ENCODE measurements at places on chromosomes 16 and 17.
A peak's percentile ranks its signal among the peaks of the same experiment; 100 is the strongest.

GRCh38 chr17:77286641-77287431 lies 146.1 kb downstream of the SEC14L1 start:
- DNase-seq: no peak

GRCh38 chr17:57920916-57921703 lies 34.1 kb downstream of the CUEDC1 start:
- DNase-seq: no peak

DNA sequence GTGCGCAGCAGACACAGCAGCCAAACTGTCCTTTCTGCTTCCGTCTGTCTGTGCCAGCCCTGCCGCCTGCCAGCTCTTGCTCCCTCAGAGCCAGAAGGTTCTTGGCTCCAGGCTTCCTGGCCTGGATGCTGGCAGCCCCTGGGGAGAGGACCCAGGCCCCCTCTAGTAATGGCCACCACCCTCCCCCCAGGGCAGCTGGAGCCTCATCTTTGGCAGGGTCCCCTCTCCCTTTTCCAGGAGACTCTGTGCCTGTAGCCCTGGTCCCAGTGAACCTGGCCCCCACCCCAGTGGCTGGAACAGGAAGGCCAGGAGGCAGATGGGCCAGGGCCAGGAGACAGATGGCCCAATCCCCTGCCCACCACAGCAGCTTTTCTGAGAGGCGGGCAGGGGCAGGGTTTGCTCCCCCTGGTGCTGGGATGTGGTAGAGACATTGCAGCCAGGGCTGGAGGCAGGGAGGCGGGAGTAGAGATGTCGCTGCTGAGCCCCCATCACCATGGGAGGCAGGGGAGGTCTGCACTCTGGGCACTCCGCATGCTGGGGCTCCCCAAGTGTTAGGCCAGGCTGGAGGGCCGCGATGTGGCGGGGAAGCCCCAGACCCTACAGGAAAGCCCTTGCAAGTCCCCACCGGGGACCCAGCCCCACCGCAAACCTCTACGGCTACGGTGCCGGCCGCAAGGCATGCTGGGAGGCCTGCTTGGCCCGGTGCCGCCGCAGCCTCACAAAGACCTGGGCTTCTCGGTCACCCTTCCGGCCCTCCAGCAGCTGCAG lies 16.7 kb downstream of the UNC13D start:
- peak; percentile 86 for DNase-seq

- DNase-seq: no peak
Observed at GRCh38 chr16:34050787-34051320, 591.4 kb downstream of the TP53TG3F start.

GRCh38 chr16:55651841-55652824 lies 3.7 kb upstream of the SLC6A2 start:
- DNase-seq: no peak

GRCh38 chr16:83579436-83579835 lies 228.3 kb upstream of the HSBP1 start:
- no peak for DNase-seq

DNA sequence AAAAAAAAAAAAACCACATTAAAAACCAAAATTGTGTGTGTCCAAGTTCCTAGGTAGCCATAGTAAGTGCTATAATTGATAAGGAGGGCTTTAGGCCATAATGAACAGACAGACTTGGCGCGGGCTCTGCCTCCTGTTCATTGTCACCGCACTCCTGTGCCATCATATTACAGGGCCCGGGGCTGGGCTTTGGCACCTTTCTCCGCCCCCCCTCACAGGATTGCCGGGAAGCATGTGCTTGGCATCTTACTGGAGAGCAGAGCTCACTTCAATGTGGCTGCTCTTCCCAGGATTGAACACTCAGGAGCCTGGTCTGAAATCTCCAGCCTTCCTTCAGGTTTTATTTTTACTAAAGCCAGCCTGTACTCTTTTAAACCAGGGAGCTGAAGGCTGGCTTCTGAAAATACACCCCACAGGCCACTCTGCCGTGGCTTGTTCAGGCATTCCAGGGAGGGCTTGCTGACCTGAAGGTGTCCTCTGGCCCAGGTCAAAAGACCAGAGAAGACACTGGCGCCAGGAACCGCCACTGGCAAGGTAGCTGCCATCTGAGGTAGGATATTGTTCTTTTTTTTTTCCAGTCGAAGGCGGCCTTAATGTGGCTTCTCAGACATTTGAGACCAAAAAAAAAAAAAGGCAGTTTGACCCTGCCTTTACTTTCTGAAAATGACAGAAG lies 39.3 kb downstream of the DHRS7B start:
- DNase-seq: no peak

- no peak for DNase-seq
Observed at GRCh38 chr16:2776500-2777139, 460 bp downstream of the ELOB start.

- no peak for DNase-seq
Observed at GRCh38 chr17:41937970-41938954, 7.8 kb downstream of the ODAD4 start.

DNA sequence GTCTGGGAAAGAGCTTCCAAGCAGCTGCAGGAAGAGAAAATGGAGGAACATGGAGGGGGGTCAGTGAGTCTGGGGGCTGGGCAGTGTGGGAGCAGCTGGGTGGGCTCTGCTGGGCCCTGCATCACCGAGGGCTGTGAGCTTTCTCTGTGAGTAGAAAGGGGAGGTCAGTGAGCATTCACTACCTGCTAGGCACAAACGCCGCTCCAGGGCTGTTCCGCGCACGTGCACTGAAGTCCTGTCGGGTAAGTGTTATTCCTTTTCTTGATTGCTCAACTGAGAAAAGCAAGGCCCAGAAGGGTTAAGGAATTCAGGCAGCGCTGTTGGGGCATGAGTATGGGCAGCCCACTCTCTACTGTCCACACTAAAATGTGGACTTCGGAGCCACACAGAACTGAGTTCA lies 4.7 kb downstream of the CACNG5 start:
- no peak for DNase-seq

DNA sequence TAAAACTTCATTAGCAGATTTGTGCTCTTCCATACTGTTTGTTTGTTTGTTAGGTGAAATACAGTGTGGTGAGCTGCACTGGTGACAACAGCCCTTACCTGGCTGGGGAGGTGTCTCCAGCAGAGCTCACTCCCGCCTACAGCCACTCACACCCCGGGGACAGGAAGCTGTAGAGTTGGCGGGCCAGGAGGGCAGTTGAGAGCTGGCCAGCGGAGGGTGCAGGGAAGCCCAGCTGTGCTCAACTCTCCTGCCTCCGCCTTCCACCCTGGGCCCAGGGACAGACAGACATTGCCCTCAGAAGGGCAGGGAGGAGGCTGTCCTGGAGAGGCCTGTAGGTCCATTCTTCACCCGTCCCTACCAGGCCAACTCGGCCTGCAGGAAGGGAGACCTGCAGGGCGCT lies 48.6 kb upstream of the PVALEF start:
- DNase-seq: no peak

DNA sequence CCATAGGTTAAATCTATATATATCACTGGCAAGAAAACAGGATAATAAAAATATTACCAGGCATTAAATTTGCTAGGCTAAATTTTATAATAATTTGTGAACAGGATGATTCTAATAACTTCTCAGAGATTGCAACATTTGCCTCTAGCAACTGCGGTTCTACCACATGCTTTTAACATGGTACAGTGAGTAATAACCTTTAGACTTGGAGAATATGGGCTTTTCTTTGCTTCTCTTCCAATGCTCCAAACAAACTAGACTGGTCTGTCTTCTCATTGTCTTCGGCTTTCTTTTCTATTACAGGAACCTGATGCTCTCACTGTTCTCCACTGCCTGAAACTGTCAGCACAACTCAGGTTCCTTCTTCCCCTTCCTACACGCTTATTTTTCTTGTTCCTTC lies 80.6 kb downstream of the CA4 start:
- no peak for DNase-seq

GRCh38 chr17:50721194-50722010 lies 2.0 kb downstream of the LUC7L3 start:
- no peak for DNase-seq

GRCh38 chr17:42221886-42222745 lies 27.8 kb upstream of the GHDC start:
- peak; percentile 67 for DNase-seq

DNA sequence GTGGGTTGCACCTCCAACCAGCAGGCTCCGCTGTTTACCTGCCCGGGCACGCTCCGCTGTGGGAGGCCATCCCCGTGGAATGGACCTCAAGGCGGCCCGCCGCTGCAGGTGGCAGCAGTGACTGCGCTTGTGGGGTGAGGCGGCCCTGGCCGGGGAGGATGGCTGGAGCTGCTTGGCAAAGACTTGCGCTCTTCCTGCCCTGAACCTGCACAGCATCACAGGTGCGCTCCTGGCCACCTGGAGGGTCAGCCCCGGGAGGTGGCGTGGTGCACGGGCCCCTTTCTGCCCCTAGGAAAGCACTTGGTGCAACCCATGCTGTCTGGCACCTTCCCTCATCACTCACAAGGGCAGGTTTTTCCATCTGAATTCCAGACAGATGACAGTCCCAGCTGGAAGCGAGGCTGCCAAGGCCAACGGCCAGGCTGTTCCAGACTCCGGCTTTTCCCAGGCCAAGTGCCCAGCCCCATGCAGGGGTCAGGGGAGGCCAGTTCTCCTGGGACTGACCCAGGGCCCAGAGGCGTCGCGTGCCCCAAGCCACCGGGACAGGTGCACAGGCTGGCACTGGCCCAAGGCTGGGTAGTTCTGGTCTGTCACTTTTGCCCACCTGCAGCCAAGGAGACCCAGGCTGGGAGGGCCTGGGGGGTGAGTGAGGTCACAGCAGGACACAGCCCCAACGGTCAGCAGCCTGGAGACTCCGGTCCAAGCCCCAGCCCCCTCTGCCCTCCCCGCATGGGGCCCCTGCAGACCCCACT lies 13.3 kb downstream of the UTS2R start:
- no peak for DNase-seq

DNA sequence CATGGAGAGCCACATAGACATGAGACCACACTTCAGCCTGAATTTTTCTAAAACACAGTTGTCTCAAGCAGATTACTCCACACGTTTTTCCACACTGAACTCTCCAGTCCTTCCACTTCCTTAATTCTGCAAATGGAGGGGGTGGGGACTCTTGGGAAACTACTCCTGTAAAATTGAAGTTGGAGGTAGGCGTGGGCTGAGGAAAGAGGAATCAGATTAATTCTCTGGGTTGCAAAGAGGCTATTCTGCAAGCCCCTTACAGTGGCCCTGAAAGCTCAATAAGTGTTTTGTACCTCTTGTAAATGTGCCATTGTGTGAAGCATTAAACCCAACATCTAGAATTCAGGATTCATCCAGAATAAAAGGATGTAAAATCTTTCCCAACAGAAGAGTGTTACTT lies 9.6 kb downstream of the MARVELD3 start:
- no peak for DNase-seq

DNA sequence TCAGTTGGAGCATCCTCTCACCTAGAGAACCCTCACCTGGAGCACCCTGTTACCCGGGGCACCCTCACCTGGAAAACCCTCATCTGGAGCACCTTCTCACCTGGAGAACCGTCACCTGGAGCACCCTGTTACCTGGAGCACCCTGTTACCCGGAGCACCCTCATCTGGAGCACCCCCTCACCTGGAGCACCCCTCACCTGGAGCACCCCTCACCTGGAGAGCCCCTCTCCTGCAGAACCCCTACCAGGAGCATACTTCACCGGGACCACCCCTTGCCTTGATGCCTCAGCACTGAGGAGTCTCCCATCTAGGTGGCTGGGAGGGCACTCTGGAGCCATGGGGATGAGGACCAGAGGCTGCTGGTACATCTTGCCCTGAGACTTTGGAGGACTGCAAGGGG lies 3.4 kb upstream of the FBXL16 start:
- no peak for DNase-seq

GRCh38 chr17:1227917-1228780 lies 42.1 kb upstream of the BHLHA9 start:
- DNase-seq: no peak

GRCh38 chr16:47787696-47788095 lies 326.6 kb downstream of the PHKB start:
- DNase-seq: no peak

GRCh38 chr16:68365167-68365817 lies 54.5 kb downstream of the PRMT7 start:
- no peak for DNase-seq

DNA sequence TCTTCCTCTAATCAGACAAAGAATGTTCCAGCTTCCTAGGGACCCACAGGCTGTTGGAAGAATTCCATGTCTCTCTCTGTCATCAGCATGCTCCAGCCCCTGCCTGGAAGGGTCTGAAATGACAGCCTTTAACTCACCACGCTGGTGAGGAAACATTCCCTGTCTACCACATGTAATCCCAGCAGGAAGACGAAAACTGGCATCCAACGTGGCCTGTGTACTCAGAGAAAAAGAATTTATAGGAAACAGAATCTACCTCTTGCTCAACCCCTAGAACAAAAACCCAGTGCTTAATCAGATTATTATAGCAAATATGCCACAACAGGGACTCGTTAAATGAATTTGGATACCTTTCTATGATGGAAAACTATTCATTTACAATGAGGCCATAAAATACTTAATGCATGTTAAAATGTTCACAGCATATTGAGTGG lies 147.3 kb upstream of the FOXF1 start:
- no peak for DNase-seq

DNA sequence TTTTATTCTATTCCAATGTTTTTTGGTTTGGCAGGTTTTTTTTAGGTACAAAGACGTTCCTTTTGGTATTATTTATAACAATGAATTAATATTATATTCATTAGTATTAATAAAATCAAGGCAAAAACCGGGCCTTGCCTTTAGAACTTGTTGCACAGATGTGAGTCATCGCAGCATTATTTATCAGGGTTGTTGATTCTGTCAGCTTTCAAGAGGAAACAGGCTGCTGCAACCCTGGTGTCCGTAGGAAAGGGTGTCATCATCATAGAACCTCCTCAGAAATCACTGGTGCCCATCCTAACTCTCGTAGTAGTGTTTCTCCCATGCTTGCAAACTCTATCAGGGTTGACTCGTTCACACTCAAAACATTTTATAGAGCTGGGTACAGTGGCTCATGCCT lies 10.2 kb upstream of the LRRC37B start:
- DNase-seq: no peak

DNA sequence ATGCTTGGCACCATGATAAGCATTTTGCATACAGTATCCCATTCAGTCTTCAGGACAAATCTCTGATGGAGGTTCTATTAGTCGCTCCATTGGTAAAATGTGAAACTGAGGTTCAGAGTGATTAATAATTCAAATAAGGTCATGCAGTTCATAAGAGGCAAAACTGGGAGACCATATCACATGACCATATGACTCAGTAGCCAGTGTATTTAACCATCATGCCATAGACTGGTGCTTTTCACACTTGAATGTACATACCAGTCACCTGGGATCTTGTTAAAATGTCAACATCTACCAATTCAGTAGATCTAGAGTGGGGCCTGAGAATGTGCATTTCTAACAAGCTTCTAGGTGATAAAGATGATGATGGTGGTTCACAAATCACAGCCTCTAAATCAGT lies 4.3 kb downstream of the ACSM3 start:
- no peak for DNase-seq

GRCh38 chr17:34099859-34100515 lies 155.1 kb upstream of the CCL2 start:
- no peak for DNase-seq

GRCh38 chr16:30874244-30874820 lies 19.5 kb downstream of the BCL7C start:
- no peak for DNase-seq

DNA sequence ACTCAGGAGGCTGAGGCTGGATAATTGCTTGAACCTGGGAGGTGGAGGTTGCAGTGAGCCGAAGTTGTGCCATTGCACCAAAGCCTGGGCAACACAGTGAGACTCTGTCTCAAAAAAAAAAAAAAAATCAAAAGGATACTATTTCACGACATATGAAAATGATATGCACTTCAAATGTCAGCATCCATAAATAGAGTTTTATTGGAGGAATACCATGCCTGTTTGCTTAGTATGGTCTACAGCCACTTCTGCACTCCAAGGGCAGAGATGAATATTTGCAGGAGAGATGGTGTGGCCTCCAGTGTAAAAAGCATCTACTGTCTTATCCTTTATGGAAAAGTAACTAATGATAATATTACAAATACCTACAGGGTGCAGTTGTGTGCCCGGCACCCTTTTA lies 27.2 kb downstream of the ABCC6 start:
- no peak for DNase-seq

All from activated T-cell treated with anti-CD3 and anti-CD28 coated beads, Interleukin-2, amount 50 U/mL, for 48 hours (primary cell).